ENCODE measurements at places on chromosomes 2 and 18.

DNA sequence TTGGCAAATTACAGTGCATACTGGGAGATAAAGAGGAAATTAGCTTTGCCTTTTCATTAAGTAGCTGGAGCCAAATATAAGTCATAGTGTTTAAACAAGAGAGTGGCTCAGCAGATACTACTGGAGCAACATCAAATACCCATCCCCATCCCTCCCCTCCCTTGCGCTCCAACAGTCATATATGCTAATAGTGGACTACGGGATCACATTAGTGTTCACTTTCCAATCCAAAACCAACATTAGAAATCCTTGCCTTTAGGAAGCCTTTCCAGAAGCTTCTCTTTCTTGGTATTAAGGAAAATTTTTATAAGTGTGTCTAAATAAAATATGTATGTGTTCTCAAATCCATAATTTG, 1669.3 kb downstream of the SUCLG1 start:
- DNase-seq: no peak

DNA sequence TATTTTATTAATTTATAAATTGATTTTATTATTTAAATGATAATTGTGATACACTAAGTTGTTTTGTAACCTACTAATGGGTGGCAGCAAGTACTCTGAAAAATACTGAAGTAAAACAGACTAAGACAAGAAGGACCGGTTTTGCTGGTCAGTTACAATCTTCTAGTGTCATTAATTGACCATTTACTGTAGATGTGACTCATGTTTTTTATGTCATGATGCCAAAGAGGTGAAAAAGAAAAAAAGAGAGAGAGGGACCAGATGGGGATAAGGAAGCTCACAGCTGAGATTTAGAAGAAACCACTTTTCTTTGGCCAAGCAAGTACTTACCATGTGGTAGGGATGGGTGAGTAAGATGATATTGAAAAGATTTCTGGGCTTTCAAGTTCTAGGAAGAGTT, 955.8 kb upstream of the LRRTM1 start:
- no peak for DNase-seq

- DNase-seq: no peak
These were observed 1.4 kb upstream of the MBP start for GRCh38 chr18:77133835-77134496.

GRCh38 chr2:83971547-83971946, 487.5 kb downstream of the SUCLG1 start:
- no peak for DNase-seq

- no peak for DNase-seq
These were observed 52.0 kb downstream of the GYPC start for GRCh38 chr2:126707941-126708340.

DNA sequence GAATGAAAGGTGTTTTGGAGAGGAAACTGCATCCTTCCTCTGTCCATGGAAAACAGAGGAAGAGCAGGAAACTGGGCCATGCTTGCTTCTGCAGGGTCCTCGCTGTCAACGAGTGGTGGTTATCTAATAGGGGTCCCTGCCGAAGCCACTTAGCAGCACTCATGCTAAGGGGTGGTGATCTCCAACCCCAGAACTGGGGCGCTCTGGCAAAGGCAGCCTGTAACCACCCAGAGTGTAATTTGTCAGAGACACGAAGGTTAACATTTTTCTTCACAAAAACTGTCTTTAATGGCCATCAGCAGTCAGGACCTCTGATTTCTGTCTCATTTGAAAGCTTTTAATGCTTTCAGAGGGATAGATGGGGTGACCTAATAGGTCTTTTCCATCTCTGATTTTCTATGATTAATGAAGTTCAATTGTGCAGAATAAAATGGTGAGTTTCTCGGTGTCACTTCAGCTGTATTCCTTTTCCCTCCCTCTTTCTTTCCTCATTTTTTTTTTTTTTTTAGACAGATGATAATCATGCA, 231.3 kb upstream of the CELF4 start:
- DNase-seq: no peak

GRCh38 chr18:2776601-2777000, 70.2 kb upstream of the EMILIN2 start:
- DNase-seq: no peak

DNA sequence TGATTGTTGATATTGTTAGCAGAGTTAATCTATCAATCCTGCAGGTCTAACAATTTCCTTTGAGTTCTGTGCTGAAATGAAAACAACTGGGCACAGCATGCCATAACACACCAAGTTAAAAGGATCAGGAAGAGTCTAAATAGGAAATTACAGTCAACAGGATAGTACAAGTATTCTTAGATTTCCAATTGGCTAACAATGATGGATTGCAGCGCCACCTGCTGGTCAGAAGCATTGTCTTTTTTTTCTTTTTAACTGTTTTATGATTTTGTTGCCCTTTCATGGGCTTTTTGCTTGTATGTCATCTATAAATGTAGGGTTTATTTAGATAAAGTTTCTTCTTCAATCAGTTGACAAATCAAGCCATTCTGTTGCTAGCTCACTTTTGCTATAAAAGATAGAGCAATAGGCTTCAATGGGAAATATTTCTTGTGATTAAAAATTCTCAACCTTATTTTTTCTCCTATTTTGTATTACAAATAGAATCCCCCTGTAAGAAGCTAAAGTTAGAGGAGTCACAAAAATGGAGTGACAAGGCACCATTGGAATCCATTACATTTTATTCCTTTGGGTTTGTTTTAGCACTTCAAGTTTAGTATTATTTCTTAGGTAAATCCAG, 40.8 kb upstream of the RPRM start:
- peak; percentile 30 for DNase-seq

- no peak for DNase-seq
These were observed 120.6 kb downstream of the CAPN13 start for GRCh38 chr2:30686669-30687068.

DNA sequence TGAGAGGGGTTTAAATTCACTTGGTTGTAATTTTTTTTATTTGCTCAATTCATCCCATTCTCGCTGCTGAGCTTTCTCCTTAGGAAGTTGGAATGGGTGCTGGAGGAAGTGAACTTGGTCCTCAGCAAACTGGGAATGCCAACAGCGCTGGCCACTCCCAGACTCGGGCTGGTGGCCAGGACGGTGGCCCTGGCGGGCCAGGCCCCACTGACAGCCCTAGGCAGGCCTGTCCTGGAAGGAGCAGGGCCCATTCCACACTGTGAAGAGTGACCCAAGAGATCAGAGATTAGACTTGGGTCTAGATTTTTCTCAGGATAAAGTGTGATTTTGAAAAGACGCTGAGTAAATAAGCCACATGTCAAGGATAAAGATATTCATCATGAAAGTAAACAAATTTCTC, 132.7 kb downstream of the HDAC4 start:
- DNase-seq: no peak

GRCh38 chr2:120684289-120685065, 51.2 kb upstream of the GLI2 start:
- no peak for DNase-seq

- no peak for DNase-seq
These were observed 521.0 kb downstream of the PLCL1 start for GRCh38 chr2:198325359-198325758.

- DNase-seq: no peak
These were observed 34.3 kb downstream of the DARS1 start for GRCh38 chr2:135951041-135951583.

DNA sequence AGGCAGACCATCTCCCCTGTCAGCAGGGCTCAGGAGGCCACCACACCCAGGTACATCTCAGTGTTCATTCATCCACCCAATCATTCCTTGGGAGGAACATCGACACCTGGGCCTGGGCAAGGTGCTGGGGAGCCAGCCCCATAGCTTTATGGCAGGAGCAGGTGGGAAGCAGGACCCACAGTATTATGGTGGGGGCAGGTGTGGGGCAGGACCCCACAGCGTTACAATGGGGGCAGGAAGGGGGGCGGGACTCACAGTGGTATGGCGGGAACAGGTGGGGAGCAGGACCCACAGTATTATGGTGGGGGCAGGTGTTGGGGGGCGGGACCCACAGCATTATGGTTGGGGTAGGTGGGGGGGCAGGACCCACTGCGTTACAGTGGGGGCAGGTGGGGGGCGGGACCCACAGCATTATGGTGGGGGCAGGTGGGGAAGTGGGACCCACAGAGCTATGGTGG, 128.9 kb upstream of the HS6ST1 start:
- no peak for DNase-seq

- no peak for DNase-seq
These were observed 441 bp downstream of the MPHOSPH10 start for GRCh38 chr2:71130905-71131244.

GRCh38 chr2:180682871-180683270, 297.5 kb upstream of the UBE2E3 start:
- no peak for DNase-seq
